ENCODE measurements at places on chromosomes 5 and 9.

GRCh38 chr9:70111042-70111602 lies 67.5 kb downstream of the MAMDC2 start:
- peak; percentile 80 for DNase-seq

GRCh38 chr5:176935017-176935416 lies 35.9 kb upstream of the HK3 start:
- no peak for DNase-seq

DNA sequence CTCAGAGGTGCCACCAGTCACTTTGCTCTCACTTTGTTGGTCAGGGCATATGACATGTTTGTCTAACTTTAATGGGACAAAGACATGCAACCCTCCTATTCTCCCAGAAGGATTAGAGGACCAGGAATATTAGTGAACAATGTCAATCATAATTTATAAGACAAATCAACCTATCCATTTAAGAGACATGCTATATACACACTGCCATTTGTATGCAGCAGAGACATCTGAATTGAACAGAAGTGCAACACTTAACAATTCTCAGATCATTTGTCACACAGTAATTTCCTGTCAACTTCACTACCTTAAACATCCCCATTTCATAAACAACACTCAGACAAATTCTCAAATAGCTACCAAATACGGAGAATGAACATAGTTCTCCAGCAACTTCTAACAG lies 273.6 kb upstream of the RGMB start:
- no peak for DNase-seq

DNA sequence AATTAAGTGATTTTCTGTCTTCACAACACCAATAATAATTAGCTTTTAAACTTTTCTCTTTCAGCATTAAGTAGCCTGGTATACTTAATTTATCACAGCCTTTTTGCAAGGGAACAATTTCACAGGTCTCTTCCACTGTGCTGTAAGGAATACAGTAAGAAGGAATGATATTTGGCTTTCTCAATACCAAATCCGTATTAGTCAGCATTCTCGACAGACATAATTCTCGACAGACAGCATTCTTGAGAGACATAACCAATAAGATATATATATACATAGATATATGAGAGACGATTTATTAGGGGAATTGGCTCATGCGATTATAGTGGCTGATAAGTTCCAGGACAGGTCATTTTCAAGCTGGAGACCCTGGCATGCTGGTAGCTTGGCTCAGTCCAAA lies 18.0 kb downstream of the PRKAA1 start:
- peak; percentile 18 for DNase-seq

- DNase-seq = no peak
Observed at GRCh38 chr5:40376566-40376965, 303.1 kb upstream of the PTGER4 start.

DNA sequence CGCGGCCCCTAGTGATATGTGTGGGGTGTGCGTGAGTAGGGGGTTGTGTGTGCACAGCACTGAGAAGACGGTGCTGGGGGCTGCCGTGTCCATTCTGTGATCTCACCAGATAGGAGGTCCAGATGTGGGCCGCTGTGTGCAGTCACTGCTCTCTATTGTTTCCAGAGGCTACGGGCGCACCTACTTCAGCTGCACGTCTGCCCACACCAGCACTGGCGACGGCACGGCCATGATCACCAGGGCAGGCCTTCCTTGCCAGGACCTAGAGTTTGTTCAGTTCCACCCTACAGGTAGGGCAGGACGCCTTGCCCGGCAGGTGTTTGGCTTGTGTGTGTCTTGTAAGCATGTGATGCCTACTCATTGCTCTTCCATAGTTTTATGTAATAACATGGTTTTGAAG lies 12.6 kb downstream of the SDHA start:
- no peak for DNase-seq

DNA sequence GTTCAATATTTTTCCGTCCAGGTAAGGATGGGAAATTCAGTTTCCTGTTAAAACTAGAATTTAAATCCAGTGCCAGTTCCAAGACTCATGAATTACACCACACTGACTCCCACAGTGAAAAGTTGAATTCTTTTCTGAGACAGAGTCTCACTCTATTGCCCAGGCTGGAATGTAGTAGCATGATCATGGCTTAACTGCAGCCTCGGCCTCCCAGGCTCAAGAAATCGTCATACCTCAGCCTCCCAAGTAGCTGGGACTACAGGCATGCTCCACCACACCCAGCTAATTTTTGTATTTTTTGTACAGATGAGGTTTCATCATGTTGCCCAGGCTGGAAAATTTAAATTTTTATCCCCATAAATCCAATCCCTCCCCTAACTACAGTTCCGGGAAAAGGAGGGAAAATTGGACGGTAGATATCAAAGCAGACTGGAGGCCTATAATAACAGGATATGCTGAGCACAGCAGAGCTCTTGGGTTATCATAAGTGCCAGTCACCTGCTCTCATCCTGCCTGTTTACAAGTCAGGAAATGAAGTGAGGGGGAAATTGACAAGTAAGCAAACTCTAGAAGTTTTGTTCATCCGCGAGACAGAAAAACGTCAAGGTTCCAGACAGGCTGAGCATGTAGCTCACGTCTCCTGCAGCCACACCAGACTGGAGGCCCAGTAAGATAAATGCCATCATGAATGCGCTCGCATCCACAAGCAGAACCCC lies 105.7 kb downstream of the UGCG start:
- no peak for DNase-seq

GRCh38 chr5:154971501-154971900 lies 30.6 kb downstream of the MRPL22 start:
- peak; percentile 19 for DNase-seq

GRCh38 chr9:16526380-16526779 lies 344.1 kb downstream of the BNC2 start:
- DNase-seq = peak; percentile 80

DNA sequence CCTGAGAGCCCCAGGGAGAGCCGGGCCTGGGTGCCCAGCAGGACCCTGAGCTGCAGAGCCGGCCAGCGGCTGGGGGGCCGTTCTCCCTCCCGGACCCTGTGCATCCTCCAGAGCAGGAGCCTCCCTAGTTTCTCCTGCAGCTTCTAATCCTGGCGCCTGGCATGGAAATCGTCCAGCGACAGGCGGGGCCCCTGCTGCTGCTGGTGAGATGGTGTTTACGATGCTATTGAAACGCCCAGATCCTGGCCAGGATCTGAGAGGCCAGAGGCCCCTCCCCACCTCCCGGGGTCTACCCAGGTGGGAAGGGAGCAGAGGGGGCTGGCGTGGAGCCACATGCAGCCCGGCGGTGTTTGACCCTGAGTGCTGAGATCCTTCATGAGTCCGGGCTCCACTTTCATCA lies 38.2 kb upstream of the CEP72 start:
- DNase-seq = no peak

DNA sequence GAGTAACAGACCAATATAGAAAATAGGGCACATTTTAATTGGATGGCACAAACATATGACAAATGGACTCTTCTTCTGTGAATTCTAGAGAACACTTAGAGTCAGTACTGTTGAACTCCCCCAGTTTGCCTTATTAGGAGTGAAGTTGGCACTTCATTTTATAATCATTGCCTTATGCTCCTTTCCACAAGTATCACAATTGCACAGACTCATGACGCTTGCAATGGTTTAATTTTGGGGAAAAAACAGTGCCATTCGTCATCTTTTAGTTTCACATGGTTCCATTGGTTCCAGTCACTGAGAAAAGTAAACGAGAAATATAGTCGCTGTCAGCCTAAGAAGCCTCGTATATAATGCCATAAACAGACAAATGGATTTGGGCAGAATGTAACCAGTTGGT lies 71.2 kb downstream of the LURAP1L start:
- DNase-seq = peak; percentile 66

- no peak for DNase-seq
Observed at GRCh38 chr9:92739346-92739970, 25.2 kb downstream of the BICD2 start.

DNA sequence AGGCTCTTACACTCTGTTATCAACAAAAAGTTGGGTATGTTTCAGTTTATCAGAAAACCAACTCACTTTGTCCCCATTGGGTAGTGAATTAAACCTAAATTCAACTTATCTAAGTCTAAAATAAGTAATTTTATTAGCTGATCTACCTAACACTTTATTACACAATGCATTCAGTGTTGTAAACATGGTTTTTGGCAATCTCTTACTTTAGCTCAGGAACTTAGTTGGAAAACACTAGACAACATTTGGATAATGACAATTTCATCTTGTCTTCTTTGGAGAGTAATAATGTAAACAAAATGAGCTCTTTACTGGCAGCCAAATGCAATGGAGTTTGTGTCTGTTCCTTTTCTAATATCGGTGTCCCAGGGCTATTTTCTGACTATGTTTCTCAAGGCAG lies 33.0 kb downstream of the FGF10 start:
- DNase-seq = no peak

GRCh38 chr5:151213803-151214613 lies 9.9 kb downstream of the CCDC69 start:
- DNase-seq = peak; percentile 57

DNA sequence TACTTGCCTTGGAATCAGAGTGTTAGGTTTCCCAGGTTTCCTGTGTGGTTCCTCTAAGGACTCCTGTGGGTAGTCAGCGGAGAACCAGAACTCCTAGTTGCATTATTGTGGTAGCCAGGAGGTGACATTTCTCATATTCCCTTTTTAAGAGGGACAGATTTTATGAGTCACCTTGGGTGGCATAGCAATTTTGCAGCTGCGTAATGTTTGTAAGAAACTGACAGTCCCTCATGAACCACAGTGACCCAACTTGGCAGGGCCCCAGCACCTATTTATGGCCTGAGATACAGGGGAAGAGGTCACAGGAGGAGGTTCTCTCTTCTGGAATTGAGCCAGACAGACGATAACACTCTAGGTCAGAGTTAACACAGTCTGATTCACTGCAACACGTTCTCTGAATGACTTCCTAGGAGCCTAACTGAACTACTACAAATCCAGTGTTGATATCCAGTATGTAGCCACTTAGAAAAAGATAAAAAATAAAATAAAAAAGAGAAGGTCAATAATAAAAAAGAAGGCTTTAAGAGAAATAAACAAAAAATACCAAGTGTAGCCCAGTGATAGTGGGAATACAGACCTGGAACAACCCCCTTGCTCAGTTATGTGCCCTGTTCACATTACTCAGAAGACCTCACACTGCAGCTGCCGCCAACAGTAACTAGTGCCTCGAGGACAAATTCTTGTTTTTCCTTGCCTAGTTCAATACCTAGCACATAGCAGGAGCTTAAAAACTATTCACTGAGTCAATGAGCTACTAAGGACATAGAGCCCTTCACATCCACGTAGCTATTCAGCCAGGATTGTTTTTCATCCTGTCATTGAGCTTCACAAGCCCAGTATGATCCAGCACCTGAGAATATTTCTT lies 50.7 kb upstream of the VLDLR start:
- DNase-seq = peak; percentile 79

DNA sequence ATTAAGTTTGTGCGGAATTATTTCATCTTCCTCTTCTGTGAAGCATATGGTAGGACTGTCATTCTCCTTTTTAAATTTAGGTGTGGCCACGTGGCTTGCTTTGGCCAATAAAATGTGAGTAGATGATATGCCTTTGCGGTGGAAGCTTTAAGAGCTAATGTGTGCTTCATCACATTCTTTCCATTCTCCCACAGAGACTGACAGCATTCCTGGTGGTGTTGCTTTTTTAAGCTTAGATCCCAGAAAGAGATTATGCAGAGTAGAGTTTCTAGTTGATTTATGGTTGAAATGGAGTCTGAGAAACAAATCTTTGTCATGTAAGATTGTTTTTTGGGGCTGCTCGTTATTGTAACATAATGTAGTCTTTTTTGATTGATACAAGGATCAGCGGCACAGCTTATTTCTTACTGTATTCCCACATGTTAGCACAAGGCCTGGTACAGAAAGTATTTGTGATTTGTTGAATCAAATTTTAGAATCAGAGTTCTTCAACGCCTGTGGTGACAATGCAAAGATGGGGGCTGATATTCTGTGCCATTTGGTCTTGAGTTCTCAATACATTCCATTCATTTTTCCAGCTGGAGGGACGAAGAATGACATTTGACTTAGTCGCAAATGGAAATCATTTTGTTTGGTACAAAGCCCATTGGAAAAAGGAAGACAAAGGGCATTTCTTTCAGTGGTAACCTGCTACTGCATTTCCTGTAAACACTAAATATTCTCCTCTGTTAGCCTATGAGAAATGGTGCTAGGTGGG lies 209.9 kb upstream of the VLDLR start:
- DNase-seq = no peak

DNA sequence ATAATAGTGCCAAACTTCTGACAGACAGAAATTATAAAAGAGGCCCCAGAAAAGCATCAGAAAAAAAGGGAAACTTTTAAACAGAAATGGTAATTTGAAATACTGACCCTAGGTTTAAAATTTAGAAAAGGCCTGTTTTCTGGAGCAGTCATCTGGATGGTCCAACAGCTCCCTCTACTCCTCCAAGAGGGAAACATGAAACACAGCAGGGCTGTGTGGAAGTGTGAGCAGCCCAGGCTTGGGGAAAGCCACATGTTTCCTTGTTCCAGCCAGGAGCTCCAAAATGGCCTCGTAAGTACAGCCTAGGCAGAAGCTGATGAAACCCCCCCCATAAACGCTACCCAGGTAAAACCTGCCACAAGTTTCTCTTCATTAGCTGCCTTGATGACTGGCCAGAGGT lies 499.3 kb upstream of the ADAMTS16 start:
- no peak for DNase-seq

DNA sequence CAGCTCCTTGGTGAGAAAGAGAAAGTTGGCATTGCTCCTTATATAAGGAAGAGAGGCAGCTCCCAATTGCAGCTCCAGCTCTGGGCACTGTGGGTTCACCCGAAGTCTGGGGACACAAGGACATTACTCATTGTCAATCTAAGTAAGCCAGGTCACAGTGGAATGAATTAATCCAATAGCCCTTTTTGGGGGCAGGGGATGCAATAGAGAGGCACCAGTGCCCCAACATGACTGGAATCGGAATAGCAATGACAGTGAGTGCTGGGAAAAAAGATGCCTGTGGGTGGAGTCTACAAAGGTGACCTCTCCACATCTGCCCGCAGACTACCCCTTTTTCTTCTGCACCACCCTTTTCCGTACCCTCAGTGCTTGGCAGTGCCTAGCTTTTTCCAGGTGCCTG lies 11.1 kb upstream of the NEUROG1 start:
- DNase-seq = no peak

GRCh38 chr5:91018200-91018599 lies 364.9 kb downstream of the ARRDC3 start:
- peak; percentile 31 for DNase-seq

Measured in fibroblast of mammary gland (primary cell).